ENCODE measurements at places on chromosomes 13 and 19. TPM values are rescaled to one million over a fixed set of nuclear protein-coding genes. Genes with fewer than 3 reads are reported as not detected.

The KIR2DL3 gene
- total RNA-seq, result not detected

The POLD1 gene
- total RNA-seq, result 23.6 TPM

The APOC1 gene
- total RNA-seq, result 8.0 TPM

The SACS gene
- total RNA-seq, result 61.9 TPM

The ZFR2 gene
- total RNA-seq, result not detected

The NLRP9 gene
- not detected for total RNA-seq

The DUS3L gene
- 18.7 TPM for total RNA-seq

The COL4A1 gene
- total RNA-seq, result 34.0 TPM
